ENCODE measurements at places on chromosomes 7 and 10.

DNA sequence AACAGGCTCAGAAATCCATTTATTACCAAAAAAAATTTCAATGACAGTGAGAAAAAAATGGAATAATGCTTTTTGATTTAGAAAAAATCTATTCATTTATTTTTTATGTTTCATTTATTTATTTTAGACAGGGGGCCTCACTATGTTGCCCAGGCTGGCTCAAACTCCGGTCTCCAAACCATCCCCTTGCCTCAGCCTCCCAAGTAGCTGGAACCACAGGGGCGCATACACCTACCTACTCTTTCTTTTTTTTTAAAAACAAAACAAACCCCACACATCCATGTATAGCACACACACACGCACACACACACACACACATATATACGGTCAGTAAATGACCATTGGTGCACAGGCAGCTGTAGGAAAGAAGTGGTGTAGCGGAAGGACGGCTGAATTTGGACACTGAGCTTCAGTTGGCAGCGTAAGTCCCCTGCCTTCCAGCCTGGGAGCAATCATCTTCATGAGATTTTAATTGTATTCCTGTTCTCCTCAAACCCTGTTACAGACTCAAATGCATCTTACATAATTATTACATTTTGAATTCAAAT, 28.8 kb downstream of the ARL4A start:
- no peak for DNase-seq

DNA sequence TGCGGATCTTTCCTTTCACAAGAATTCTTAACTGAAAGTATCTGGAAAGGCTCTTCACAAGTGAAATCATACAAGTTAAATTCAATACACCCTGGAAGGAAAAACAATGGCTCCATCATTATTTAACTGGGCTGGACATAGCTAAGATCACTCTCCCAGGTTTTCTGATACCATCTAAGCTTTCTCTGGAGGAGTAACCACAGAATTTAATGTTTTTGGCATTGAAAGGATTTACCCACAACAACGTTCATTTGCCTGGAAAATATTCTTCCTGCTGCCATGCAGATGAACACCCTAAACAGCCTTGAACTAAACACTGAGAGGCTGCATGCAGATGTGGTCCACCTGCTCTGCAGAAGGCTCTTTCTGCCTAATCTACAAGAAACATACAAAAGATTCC, 4.3 kb downstream of the NEBL start:
- DNase-seq, result no peak

- no peak for DNase-seq
These were observed 59.6 kb upstream of the ADGRA1 start for GRCh38 chr10:133028158-133028557.

DNA sequence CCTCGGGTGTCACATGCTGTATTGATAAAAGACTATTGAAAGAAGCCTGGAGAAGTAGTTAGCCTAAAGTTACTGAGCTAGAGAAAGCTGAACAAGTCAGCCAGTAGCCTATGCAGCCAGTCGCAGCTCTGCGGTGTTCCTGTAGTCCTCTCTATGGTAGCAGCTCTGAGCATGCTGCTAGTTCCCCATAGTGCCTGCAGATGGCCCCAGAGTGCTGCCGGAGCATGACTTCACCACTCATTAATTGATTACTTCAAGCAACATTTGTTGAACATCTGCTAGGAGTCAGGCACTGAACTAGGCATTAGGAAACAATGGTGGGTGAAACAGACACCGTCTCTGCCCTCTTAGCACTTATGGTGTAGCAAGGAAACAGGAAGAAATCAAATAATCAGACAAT, 422.7 kb downstream of the SORCS3 start:
- DNase-seq, result no peak

DNA sequence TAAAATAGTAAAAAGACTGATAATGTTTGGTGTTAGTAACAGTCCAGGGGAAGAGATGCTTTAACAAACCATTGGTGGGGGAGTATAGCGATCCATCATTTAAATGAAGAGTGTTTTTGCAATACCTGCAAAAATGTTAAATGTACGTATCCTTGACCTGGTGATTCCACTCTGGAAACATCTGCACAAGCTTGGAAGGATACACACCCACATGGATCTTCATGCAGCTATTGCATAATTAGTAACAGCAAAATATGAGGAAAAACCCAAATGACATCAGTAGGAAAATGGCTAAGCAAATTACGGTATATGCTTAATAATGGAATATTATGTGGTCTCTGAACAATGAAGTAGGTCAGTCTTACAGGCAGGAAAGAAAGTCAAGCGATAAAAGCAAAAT, 20.5 kb downstream of the WNT2 start:
- DNase-seq, result no peak

- DNase-seq, result no peak
These were observed 37.1 kb upstream of the BICC1 start for GRCh38 chr10:58475322-58476277.

DNA sequence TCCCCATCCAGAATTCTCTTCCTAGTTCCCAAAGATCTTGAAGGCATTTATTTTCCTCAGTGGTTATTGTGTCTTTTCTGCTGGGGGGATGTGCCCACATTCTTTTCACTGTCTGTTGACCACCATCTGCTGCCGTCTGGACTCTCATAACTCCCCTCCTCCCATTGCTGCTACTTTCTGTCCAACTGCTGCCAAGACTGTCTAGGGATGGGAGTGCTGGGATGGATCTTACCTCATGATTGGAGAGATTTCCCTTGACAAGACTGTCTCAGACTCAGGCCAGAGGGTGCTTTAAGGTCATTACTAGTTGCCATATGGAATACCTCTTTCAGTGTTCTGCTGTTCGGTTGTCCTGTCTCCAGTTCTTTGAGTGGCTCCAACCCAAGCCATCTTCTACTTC, 141.6 kb downstream of the C1GALT1 start:
- DNase-seq, result no peak
